Neural progenitor cell (in vitro differentiated cells): ENCODE measurements at places on chromosomes 1 and 21. TPM values are rescaled to one million over a fixed set of nuclear protein-coding genes. Genes with fewer than 3 reads are reported as not detected.
A peak's percentile ranks its signal among the peaks of the same experiment; 100 is the strongest.

DNA sequence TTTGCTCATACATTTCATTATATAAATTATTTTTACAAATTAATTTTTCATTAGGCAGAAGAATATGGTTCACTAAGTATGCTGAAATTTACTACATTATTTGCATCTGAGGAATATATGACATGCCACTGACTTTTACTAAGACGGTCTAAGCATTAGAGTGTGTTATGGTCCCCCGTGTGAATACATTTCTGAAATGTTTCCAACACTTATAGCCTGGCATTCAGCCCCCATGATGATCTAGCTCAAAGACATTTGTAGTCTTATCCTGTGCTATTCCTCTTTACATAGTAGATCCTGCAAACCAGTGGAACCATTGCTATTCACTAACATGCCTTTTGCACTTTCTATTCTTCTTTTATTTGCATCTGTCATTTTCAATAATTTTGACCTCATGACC lies 1878.0 kb downstream of the MRPL39 start:
- H3K27ac ChIP-seq, result no peak overlapping the region
- peaks cover 2% of the 10 kb centered on the region for H3K36me3 ChIP-seq
- no peaks in the 10 kb centered on the region for H3K4me1 ChIP-seq
- no peak overlapping the region for H3K4me3 ChIP-seq
- no peaks in the 10 kb centered on the region for H3K27me3 ChIP-seq

DNA sequence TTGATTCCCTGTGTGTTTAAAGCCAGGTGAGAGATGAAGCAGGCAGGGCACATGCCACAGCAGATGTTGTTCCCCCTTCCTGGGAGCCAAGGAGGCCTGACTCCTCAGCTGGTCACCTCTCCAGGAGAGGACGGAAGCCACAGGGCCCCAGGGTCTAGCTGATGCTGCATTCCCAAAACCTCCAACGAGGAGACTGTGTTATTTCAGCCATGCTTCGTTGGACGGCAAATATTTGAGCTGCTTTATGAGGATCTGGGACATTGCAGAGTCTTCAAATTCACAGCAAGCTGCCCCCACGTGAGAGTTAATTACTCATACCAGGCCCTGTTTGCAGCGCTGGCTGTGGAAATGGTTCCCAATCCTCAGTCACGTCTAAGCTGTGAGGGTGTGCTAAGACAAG lies 85.3 kb downstream of the CDC7 start:
- no peak overlapping the region for H3K4me3 ChIP-seq
- H3K36me3 ChIP-seq, result no peaks in the 10 kb centered on the region
- H3K4me1 ChIP-seq, result peaks cover 10% of the 10 kb centered on the region

DNA sequence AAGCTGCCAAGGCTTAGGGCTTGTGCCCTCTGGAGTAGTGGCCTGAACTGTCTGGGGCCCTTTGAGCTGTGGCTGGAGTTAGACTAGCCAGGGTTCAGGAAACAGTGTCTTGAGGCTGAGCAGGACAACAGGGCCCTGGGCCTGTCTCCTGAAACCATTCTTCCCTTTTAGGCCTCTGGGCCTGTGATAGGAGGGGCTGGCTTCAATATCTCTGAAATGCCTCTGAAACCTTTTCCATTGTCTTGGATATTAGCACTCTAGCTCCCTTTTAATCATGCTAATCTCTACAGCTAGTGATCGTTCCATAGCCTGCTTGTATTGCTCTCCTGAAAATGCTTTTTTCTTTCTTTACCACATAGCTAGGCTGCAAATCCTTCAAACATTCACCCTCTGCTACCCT lies 135.3 kb downstream of the ADGRL4 start:
- no peak overlapping the region for H3K27ac ChIP-seq
- no peaks in the 10 kb centered on the region for H3K4me1 ChIP-seq
- no peaks in the 10 kb centered on the region for H3K36me3 ChIP-seq
- no peak overlapping the region for H3K4me3 ChIP-seq
- H3K27me3 ChIP-seq, result no peaks in the 10 kb centered on the region

DNA sequence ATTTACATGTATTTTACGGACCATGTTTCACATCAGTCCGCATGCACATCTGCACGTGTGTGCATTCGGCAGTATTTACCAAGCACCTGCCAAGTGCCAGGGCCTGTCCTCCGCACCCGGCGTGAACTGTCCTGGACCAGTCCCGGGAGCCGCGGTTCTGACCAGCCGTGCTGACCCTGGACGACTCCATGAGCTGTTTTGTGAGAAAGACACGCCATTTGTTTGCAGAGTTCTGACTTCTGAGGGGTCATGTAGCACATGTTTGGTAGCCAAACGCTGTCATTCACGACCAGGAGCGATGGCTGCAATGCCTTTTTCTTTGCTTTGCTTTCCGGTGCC lies 3.3 kb upstream of the OLIG2 start:
- H3K4me3 ChIP-seq, result peak overlapping the region; percentile 21
- H3K27ac ChIP-seq, result no peak overlapping the region
- DNase-seq, result no peak
- peaks cover 100% of the 10 kb centered on the region for H3K27me3 ChIP-seq

The SRGAP2C gene
- total RNA-seq, result 20.4 and 26.8 TPM in 2 replicates

The BMP8B gene
- total RNA-seq, result 0.24 and 0.28 TPM in 2 replicates

- H3K27me3 ChIP-seq, result no peaks in the 10 kb centered on the region
- H3K4me3 ChIP-seq, result no peak overlapping the region
- DNase-seq, result no peak
- no peaks in the 10 kb centered on the region for H3K36me3 ChIP-seq
- H3K27ac ChIP-seq, result no peak overlapping the region
- H3K4me1 ChIP-seq, result no peaks in the 10 kb centered on the region
These were observed 20.1 kb downstream of the HSD3B2 start for GRCh38 chr1:119435052-119435451.

The OR2T11 gene
- total RNA-seq, result not detected in 2 replicates

- no peaks in the 10 kb centered on the region for H3K36me3 ChIP-seq
- H3K4me1 ChIP-seq, result no peaks in the 10 kb centered on the region
- H3K27ac ChIP-seq, result no peak overlapping the region
- H3K4me3 ChIP-seq, result no peak overlapping the region
These were observed 36.1 kb downstream of the LRIF1 start for GRCh38 chr1:110927484-110928075.

- no peaks in the 10 kb centered on the region for H3K4me1 ChIP-seq
- no peak overlapping the region for H3K4me3 ChIP-seq
- H3K36me3 ChIP-seq, result no peaks in the 10 kb centered on the region
- DNase-seq, result no peak
- H3K27ac ChIP-seq, result no peak overlapping the region
These were observed 436.8 kb downstream of the CAMTA1 start for GRCh38 chr1:7221826-7222694.

- no peaks in the 10 kb centered on the region for H3K36me3 ChIP-seq
- H3K27me3 ChIP-seq, result peaks cover 9% of the 10 kb centered on the region
- H3K27ac ChIP-seq, result no peak overlapping the region
- no peak overlapping the region for H3K4me3 ChIP-seq
These were observed 5.8 kb upstream of the LEFTY2 start for GRCh38 chr1:225946803-225947202.

The NR5A2 gene
- 0.12 TPM in 1 of 2 replicates, not detected in the other for total RNA-seq

- no peaks in the 10 kb centered on the region for H3K36me3 ChIP-seq
- no peak overlapping the region for H3K4me3 ChIP-seq
- no peak overlapping the region for H3K27ac ChIP-seq
- no peaks in the 10 kb centered on the region for H3K27me3 ChIP-seq
These were observed 3.2 kb downstream of the B3GALNT2 start for GRCh38 chr1:235500971-235501540.

The PTCH2 gene
- 0.09 TPM in 1 of 2 replicates, not detected in the other for total RNA-seq

DNA sequence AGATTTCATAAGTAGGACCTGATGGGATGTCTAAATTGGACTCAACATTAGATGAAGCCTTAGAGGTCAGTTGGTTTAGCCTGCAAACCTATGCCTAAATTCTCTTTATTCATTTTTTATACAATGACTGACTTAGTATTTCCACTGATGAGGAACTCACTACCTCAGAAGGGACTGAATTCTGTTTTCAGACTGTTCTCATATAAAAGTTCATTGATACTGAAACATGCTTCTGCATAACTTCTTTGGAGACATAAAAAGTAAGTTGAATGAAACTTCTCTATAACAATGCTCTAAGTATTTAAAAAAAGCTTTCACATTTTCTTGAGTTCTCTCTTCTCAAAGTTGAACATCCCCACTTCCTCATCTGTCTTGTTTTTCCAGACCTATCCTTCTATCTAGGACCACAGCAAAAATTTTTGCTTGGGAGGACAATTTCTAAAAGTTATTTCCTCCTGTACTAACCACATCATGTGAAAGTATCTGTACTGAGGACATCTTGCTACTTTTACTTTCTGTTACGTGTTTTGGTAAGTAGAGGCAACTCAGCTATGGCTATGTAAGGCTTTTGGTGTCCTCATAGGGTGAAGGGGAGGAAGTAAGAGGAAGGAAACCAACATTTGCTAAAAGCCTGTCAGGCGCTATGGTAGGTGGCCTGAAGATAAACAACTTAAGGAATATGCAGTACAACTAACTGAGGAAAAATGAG lies 64.1 kb downstream of the USP24 start:
- DNase-seq, result no peak
- H3K27me3 ChIP-seq, result no peaks in the 10 kb centered on the region
- peaks cover 17% of the 10 kb centered on the region for H3K36me3 ChIP-seq
- H3K27ac ChIP-seq, result no peak overlapping the region
- peaks cover 5% of the 10 kb centered on the region for H3K4me1 ChIP-seq
- no peak overlapping the region for H3K4me3 ChIP-seq

GRCh38 chr21:33029385-33029921 lies 3.7 kb downstream of the OLIG2 start:
- H3K36me3 ChIP-seq, result no peaks in the 10 kb centered on the region
- DNase-seq, result peak; percentile 44
- H3K27me3 ChIP-seq, result peaks cover 100% of the 10 kb centered on the region
- H3K27ac ChIP-seq, result no peak overlapping the region
- H3K4me1 ChIP-seq, result peaks cover 6% of the 10 kb centered on the region

DNA sequence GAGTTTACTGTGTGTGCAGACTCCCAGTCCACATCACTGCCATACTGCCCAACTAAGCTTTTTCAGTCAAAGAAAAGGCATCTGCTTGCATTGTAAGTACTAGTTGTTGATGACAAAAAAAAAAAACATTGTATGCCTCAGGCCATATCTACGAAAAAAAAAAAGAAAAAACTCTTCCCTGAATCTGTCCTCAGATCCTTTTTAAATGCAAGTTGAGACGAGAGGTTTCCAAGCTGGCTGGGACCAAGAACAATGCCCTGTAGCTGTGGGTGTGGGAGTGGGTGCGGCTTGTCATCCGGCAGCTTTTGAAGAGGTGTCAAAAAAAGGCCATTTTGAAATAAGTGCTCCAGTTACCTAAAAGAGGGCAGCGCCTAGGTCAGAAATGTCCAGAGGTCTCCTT lies 29.2 kb upstream of the HHAT start:
- no peak overlapping the region for H3K4me3 ChIP-seq
- no peak for DNase-seq
- no peak overlapping the region for H3K27ac ChIP-seq
- H3K36me3 ChIP-seq, result no peaks in the 10 kb centered on the region
- H3K4me1 ChIP-seq, result peaks cover 27% of the 10 kb centered on the region

DNA sequence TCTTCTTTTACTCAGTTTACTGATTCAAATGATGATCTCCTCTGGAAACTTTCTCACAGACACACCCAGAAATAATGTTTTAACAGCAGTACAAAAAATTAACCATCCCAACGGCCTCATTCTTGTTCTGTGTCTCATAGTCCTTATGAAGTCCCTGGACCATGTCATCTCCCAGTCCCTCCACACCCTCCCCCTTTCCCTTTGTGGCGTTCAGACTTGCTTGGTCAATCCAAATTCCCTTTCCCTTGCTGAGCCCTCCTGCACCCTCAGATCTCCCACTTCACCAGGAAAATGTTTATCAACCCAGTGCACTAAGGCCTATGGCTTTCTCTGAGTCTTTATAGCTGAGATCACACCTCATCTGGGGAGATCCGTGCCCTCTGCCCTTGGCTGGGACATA lies 85.9 kb downstream of the CENPF start:
- no peak overlapping the region for H3K27ac ChIP-seq
- no peaks in the 10 kb centered on the region for H3K27me3 ChIP-seq
- H3K36me3 ChIP-seq, result no peaks in the 10 kb centered on the region
- DNase-seq, result no peak
- H3K4me1 ChIP-seq, result no peaks in the 10 kb centered on the region
- H3K4me3 ChIP-seq, result no peak overlapping the region

GRCh38 chr1:88394958-88395357 lies 289.1 kb upstream of the PKN2 start:
- peak; percentile 20 for DNase-seq
- no peaks in the 10 kb centered on the region for H3K36me3 ChIP-seq
- peaks cover 7% of the 10 kb centered on the region for H3K4me1 ChIP-seq
- H3K27me3 ChIP-seq, result no peaks in the 10 kb centered on the region

The ARHGAP29 gene
- 11.4 and 14.8 TPM in 2 replicates for total RNA-seq

The PTGFRN gene
- 41.5 and 53.2 TPM in 2 replicates for total RNA-seq

- H3K4me1 ChIP-seq, result no peaks in the 10 kb centered on the region
- no peak overlapping the region for H3K4me3 ChIP-seq
- DNase-seq, result no peak
- no peaks in the 10 kb centered on the region for H3K27me3 ChIP-seq
These were observed 135.0 kb upstream of the COL6A1 start for GRCh38 chr21:45846373-45847160.

The NGF gene
- total RNA-seq, result not detected in 2 replicates

DNA sequence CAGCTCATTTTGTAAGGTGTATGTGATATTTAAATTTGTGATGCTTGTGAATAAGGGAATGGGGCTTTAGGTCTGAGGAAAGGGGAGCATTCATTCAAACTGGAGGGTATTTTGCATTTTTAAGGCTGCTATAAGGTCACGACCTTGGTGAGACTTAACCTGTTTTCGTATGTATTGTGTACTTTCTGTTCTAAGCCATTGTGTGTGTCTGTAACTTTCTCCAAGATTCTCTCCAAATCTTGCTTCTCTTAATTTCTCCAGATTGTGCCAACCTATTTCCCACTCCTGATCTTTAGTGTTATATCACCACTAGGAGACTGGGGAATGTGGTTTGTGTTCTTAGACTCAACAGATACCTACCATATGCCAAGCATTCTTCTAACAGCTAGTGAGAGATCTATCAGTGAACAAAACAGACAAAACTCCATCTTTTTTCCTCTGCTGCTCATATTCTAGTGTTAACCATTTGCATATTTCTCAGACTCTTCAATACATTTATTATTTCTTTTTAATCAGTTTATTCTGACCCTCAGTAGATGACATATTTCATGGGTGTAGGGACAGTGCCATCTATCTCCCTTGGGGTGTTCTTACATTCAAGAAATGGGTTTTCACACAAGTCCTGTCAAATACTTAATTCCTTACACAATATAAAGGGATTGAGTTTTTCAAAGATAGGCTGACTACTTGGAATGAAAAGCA lies 27.5 kb downstream of the ATP1B1 start:
- H3K27ac ChIP-seq, result no peak overlapping the region
- H3K4me1 ChIP-seq, result peaks cover 7% of the 10 kb centered on the region
- H3K27me3 ChIP-seq, result no peaks in the 10 kb centered on the region
- no peaks in the 10 kb centered on the region for H3K36me3 ChIP-seq
